ENCODE measurements at places on chromosomes 2 and 18. TPM values are rescaled to one million over a fixed set of nuclear protein-coding genes. Genes with fewer than 3 reads are reported as not detected.

Gene ACVR1C
- not detected for total RNA-seq

Gene QPCT
- total RNA-seq, result 3.4 TPM

Gene STPG4
- total RNA-seq, result not detected

DNA sequence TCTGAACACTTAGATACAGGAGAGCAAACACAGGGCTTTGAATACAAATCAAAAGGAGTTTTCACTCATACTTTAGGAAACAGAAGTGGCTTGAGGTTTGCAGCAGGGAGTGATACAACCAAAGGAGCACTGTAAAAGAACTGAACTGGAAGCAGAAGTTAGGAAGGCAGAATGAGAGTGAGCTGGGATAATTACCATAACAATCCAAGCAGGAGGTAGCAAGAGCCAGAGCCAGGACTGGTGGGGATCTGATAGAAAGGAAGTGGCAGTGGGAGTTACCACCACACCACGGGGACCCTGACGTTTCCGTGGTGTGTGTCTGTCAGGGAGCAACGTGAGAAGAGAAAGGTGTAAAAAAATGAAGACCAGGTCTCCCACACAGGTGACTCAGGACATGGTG, 81.3 kb upstream of the EPB41L3 start:
- DNase-seq, result no peak

DNA sequence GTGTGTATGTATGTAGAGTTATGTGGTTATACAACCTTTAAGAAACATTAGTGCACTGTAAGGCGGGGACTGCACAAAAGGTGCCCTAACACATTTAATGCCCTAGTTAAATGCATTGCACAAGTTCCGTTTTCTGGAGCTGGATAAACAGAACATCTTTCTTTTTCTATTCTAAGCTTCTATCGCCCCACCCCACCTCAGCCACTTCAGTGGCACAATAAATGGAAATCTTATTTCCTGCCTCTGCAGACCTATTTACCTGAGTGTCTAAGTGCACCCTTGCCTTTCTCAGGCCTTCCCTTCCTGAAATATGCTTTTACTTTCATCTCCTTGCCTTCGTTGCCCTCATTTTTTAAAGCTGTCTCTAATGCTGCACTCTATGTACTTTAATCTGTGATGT, 123.5 kb downstream of the TANC1 start:
- DNase-seq, result no peak

DNA sequence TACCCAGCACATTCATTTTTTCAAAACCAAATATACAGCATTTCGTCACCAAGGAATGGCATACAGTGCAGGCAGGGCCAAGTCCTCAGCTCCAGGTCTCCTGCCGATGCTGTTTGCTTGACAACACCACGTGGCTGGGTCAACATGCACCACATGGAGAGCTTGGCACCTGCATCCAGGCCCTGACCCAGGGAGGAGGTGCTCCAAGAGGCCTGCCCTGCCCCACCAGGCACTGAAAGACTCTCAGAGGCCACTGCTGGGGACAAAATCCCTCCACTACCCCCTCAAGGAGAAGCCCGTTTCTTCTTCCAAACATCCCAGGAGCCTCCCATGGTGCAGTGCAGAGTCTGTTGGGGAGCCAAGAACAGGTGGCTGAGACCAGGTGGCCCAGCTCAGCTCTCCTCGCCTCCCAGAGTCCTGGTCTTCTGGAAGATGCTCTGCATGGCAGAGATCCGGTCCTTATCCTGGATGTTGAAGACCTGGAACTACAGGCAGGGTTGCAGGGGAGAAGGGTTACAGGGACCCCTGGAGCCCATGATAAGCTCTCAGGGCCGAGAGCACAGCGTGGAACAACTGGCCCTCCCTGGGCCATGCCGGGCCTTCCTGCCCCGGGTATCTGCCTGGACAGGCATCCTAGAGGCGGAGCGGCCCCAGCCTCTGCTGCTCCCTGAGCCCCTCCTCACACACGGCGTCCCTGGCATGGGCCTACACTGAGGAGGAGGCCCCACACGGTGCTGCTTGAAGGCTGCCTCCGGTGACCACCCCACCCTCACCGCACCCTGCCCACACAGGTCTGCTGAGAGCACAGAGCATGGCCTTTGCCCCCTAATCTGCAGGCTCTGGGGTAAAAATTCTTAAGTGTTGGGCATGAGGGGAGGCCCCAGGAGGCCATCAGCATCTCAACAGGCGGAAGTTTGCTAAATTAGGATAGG, 9.0 kb downstream of the MAB21L4 start:
- no peak for DNase-seq

- no peak for DNase-seq
These were observed 1024.1 kb upstream of the KLHL29 start for GRCh38 chr2:22360735-22361374.

DNA sequence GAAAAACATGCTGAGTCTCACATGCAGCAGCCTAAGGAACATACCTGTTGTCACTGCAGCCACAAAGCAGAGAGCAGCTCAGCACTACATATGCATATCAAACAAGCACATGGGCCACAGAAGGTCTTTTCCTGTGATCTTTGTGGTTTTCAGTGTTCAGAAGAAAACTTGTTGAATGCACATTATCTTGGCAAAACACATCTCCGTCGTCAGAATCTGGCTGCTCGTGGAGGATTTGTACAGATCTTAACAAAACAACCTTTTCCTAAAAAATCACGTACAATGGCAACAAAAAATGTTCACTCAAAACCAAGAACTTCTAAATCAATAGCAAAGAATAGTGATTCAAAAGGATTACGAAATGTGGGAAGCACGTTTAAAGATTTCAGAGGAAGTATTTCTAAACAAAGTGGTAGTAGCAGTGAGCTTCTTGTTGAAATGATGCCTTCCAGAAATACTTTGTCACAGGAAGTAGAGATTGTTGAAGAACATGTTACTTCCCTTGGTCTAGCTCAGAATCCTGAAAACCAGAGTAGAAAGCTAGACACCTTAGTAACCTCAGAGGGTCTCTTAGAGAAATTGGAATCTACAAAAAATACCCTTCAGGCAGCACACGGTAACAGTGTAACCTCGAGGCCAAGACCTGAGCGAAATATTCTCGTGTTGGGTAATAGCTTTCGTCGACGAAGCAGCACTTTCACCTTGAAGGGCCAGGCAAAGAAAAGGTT, 34.1 kb downstream of the ZNF407 start:
- DNase-seq, result no peak

GRCh38 chr18:44750774-44751173, 70.1 kb downstream of the SETBP1 start:
- DNase-seq, result no peak

All from MG63 (cell line).